ENCODE measurements at places on chromosomes 6 and 20. TPM values are rescaled to one million over a fixed set of nuclear protein-coding genes. Genes with fewer than 3 reads are reported as not detected.

The DEFB116 gene
- total RNA-seq = not detected

The DDX43 gene
- not detected for total RNA-seq

The ZC3H12D gene
- 0.07 TPM for total RNA-seq

The MKKS gene
- total RNA-seq = 9.1 TPM

The PKHD1 gene
- total RNA-seq = not detected

The TMEM200A gene
- 0.18 TPM for total RNA-seq

The SEL1L2 gene
- not detected for total RNA-seq

The KCNB1 gene
- 0.06 TPM for total RNA-seq

The PEX6 gene
- total RNA-seq = 40.9 TPM

The CPXM1 gene
- total RNA-seq = 129 TPM

The SIRPD gene
- total RNA-seq = not detected

GRCh38 chr6:133956416-133957049 is 3.5 kb downstream of the TBPL1 start:
- H3K36me3 ChIP-seq = no peaks in the 10 kb centered on the region
- H3K27me3 ChIP-seq = no peaks in the 10 kb centered on the region
- H3K4me3 ChIP-seq = no peak overlapping the region
- DNase-seq = no peak
- no peak overlapping the region for H3K27ac ChIP-seq

- H3K27ac ChIP-seq = no peak overlapping the region
- H3K4me1 ChIP-seq = no peaks in the 10 kb centered on the region
- peak; percentile 35 for DNase-seq
- H3K4me3 ChIP-seq = no peak overlapping the region
- H3K36me3 ChIP-seq = no peaks in the 10 kb centered on the region
- no peaks in the 10 kb centered on the region for H3K27me3 ChIP-seq
These were observed 93.2 kb downstream of the DLGAP4 start for GRCh38 chr20:36399147-36399968.

DNA sequence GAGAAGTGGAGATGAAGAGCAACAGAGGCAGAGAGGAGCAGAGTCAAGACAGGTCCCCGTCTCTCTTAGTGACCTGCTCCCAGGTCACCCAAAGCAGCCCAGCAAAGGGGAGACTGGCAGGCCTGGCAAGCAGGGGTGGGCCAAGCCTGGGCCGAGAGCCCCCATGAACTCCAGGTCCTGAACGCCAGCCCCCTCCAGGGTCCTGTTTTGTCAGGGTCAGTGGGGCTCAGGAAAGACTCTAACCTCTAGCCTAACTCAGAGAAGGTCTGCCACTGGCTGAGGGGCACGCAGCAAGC is 1.2 kb downstream of the NECAB3 start:
- H3K36me3 ChIP-seq = peaks cover 13% of the 10 kb centered on the region
- peak overlapping the region; percentile 85 for H3K4me3 ChIP-seq
- H3K27me3 ChIP-seq = no peaks in the 10 kb centered on the region
- peaks cover 27% of the 10 kb centered on the region for H3K4me1 ChIP-seq

DNA sequence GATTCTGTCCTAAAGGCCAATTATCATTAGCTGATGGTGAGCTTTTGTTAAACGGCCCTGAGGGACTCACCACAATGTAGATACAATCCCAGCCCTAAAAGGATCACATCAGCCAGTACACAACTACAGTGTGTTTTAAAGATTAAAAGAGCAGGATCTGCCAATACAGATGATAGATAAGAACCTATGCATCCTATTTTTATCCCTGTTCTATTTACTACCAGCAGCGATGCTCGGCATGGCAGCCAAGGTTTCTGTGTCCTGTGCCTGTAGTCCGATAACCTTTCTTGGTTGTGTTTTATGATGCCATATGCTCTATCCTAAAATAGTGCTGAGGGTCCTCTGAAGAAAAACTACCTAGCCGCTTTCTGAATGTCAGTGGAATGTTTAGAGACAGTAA is 289.4 kb downstream of the PHACTR1 start:
- H3K4me3 ChIP-seq = no peak overlapping the region
- no peak overlapping the region for H3K27ac ChIP-seq
- H3K27me3 ChIP-seq = peaks cover 9% of the 10 kb centered on the region

DNA sequence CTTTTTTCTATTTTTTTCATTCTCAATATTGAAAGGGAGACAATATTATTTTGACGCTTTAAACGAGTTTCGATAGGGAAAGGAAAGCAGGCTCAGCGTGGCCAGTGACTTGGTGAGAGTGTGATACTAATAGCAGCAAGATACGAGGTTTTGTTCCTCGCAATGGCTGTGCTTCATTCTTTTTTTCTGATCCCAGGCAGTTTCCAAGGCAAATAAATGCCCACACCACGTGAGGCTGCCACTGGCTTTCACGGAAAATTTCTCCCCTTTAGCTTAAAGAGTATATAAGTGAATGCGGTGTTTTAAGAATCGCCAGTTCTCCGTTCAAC is 196.4 kb upstream of the ZNF184 start:
- H3K4me1 ChIP-seq = peaks cover 9% of the 10 kb centered on the region
- peak overlapping the region; percentile 68 for H3K4me3 ChIP-seq
- H3K27me3 ChIP-seq = peaks cover 66% of the 10 kb centered on the region
- DNase-seq = no peak
- H3K27ac ChIP-seq = no peak overlapping the region

DNA sequence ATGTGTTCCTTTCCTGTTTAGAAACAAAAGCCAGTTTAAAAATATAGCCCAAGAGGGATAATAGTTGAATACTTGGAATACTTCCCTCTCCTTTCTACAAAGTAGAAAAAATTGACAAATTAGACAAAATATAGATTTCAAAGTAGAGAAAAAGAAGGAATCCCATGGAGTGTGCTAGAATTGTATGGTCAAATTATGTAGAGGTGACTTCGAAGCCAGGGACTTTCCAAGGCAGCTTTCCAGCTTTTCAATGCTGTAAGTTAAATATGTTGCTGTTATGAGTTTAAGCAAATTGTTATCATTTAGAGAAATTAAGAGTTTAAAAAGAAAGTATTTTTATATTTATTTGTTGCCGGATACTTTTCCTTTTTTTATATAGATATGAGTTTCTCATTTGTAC is 415.5 kb upstream of the OPRM1 start:
- DNase-seq = no peak
- H3K4me3 ChIP-seq = no peak overlapping the region
- H3K4me1 ChIP-seq = peaks cover 21% of the 10 kb centered on the region
- H3K27ac ChIP-seq = no peak overlapping the region
- no peaks in the 10 kb centered on the region for H3K36me3 ChIP-seq

DNA sequence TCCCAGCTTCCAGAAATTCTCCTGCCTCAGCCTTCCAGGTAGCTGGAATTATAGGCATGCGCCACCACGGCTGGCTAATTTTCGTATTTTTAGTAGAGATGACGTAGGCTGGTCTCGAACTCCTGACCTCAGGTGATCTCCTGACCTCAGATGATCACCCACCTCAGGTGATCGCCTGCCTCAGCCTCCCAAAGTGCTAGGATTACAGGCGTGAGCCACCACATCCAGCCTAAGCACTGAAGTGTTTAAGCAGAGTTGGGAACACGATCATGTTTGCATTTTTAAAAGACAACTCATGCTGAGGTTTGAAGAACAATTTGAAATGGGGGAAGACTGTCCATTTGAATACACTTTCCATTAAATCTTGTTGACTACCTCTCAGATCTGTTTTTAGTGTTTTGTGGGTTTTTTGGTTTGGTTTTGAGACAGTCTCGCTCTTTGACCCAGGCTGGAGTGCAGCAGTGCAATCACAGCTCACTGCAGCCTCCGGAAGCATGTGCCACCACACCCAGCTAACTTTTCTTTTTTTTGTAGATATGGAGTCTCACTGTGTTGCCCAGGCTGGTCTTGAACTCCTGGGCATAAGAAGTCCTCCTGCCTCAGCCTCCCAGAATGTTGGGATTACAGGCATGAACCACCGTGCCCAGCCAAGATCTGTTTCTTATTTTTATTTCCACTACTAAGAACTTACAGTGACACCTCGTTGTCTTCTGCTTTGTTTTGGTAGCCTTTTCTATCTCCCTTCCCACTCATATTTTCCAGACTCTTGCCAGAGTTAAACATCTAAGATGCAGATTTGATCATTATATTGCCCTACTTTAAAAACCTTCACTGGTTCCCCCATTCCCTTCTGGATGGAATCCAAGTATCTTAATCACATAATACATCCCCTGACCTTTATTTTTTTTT is 5.5 kb downstream of the CASP8AP2 start:
- no peak overlapping the region for H3K27ac ChIP-seq
- peaks cover 3% of the 10 kb centered on the region for H3K36me3 ChIP-seq
- no peaks in the 10 kb centered on the region for H3K27me3 ChIP-seq
- H3K4me3 ChIP-seq = no peak overlapping the region

DNA sequence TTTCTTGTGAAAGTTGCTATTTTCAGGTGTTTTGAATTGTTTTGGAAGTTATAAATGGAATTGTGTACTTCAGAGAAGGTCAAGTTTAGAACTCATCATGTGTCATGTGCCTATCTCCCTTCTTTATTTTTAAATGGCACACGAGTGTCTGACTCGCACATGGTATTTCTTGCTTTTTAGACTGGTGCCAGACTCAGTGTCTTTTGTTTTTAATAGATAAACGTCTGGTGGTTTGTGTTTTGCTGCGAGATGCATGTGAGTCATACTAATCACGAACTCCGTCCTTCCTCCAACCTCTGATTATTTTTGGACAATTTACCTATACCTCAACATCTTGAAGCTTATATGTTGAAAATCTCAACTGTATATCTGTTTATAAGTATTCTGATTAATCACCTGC is 292.1 kb downstream of the CDKAL1 start:
- H3K36me3 ChIP-seq = no peaks in the 10 kb centered on the region
- no peak overlapping the region for H3K4me3 ChIP-seq
- H3K27ac ChIP-seq = no peak overlapping the region
- no peak for DNase-seq
- H3K4me1 ChIP-seq = peaks cover 21% of the 10 kb centered on the region
- no peaks in the 10 kb centered on the region for H3K27me3 ChIP-seq

GRCh38 chr6:54353975-54354374 is 45.7 kb downstream of the TINAG start:
- H3K27ac ChIP-seq = no peak overlapping the region
- no peak overlapping the region for H3K4me3 ChIP-seq
- H3K27me3 ChIP-seq = no peaks in the 10 kb centered on the region
- H3K36me3 ChIP-seq = no peaks in the 10 kb centered on the region
- H3K4me1 ChIP-seq = no peaks in the 10 kb centered on the region

DNA sequence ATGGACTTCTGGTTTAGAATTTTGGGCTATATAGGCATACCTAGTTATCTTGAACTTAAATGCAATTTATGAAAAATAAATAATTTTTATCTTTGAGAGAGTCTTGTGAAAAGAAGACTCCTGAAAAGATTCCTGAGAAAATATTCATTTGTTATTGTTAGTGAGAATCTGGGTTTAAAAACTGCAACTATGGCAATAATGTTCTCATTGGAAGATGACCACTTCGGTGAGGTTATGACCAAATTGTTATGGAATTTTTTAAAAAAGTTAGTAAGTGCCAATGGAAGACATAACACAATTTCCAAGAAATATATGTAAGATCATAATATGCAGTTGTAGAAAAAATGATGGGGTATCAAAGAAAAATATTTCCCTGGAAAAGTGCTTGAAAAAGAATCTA is 46.3 kb downstream of the GRIK2 start:
- H3K4me3 ChIP-seq = no peak overlapping the region
- no peak overlapping the region for H3K27ac ChIP-seq
- no peaks in the 10 kb centered on the region for H3K27me3 ChIP-seq
- no peak for DNase-seq

DNA sequence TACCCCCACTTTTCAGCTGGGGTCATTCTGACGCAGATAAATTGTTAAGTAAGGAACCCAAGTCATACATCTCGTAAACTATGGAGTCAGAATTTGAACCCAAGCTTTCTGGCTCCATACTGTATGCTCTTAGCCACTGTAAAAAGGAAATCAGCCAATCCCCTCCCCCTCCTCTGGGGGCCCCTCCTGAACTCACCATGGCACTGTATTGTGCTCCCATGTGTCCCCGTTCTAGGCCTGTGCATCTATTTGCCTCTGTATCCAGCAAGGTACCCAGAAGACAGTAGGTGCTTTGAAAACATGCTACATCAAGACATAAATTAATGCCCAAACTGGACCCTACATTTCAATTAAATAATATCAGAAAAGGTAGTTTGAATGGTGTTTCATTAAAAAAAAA is 98.5 kb downstream of the PREP start:
- no peak overlapping the region for H3K27ac ChIP-seq
- peaks cover 34% of the 10 kb centered on the region for H3K4me1 ChIP-seq
- no peaks in the 10 kb centered on the region for H3K36me3 ChIP-seq
- H3K27me3 ChIP-seq = no peaks in the 10 kb centered on the region
- DNase-seq = no peak

DNA sequence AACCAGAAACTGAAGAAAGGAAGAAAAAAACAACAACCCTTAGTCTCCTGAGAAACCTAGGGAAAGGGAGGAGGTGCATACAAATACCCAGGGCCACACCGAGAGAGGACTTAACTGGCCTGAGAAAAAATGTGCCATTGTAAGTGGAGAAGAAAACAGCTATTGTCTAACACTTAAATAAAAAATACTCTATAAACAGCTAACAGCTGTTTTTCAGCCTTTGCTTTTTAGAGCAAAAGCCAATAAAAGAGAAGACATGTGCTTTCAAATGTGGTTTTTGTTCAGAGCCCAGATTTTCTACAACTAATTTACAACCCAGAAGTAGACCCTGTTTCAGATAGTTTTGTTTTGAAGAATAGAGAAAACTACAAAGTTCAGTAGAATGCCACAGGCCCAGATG is 56.0 kb upstream of the SLC22A16 start:
- no peak for DNase-seq
- no peaks in the 10 kb centered on the region for H3K27me3 ChIP-seq
- H3K4me3 ChIP-seq = no peak overlapping the region

DNA sequence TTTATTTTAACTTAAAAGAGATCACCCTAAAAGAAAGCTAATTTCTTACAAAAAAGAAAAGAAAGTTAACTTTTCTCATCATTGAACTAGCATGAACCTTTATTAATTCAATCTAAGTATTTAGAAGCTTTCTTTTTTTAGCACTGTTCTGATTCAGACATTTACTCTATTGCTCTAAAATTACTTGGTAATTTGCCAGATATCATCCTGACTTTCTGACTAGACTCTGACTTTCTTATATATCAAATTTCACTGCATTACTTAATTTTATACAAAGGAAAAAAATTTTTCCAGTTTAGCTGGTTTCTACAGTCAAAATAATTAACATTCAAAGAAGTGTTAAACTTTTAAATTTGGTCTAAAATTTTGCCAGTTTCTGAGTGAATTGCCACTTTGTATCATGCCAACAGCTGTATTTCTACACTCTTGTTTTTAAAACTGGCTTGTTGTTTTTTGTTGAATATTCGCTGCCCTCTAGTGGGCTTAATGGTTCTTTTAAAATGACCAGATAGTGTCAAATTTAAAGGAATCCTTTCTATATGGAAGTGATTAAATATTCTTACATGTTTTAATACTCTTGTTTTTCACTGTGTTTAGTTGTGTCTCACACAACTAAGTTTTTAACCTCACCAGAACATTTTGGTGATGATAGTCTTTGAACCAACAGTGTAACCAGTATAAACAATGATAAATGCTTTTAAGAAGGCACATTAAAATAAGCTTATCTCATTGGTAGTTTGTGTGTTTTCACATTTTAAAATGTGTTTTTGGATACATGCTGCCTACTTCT is 102.0 kb downstream of the POPDC3 start:
- H3K4me1 ChIP-seq = peaks cover 3% of the 10 kb centered on the region
- H3K27ac ChIP-seq = no peak overlapping the region
- H3K4me3 ChIP-seq = no peak overlapping the region
- DNase-seq = peak; percentile 54
- no peaks in the 10 kb centered on the region for H3K27me3 ChIP-seq

All from cardiac muscle cell (in vitro differentiated cells and primary cell).